ENCODE measurements at places on chromosomes 1 and 21. TPM values are rescaled to one million over a fixed set of nuclear protein-coding genes. Genes with fewer than 3 reads are reported as not detected.
A peak's percentile ranks its signal among the peaks of the same experiment; 100 is the strongest.

DNA sequence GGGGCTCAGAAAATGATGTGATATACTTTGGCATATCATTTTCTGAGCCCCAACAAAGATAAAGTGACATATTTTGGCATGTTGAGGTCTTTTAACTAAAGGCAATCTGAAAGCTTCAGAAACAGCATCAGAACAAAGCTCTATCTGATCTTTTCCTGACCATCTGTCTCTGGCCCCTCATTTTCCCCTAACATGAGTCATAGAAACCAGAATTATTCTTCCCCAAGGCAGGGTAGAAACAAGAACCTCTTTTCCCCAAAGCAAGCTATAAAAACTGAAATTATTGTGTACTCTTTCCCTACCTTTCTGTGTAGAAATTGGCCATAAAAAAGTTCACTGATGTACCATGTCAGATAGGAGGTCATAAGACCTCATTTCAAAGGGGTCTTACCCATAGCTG, 48.7 kb upstream of the PLA2G4A start:
- peaks cover 6% of the 10 kb centered on the region for H3K4me1 ChIP-seq
- H3K27me3 ChIP-seq = no peaks in the 10 kb centered on the region
- DNase-seq = no peak
- no peak overlapping the region for H3K4me3 ChIP-seq
- peaks cover 7% of the 10 kb centered on the region for H3K36me3 ChIP-seq

The SYTL1 gene
- total RNA-seq = 64.8 TPM

DNA sequence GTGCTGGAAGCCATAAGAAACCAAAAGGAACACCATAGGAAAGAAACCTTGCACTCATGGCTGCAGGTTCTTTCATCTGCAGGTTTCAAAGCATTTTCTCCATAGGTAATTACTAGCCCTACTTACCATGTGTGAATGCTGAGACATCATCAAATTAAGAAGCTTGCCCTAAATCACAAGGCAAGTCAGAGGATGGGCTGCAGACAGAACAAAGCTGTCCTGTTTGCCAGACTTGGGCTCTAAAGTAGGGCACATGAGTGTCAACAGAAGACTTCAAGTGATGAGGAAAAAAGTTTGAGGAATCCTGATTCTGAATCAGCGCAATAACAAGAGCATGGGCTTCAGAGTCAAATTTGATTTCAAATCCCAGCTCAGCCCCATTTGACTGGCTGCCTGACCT, 5.8 kb upstream of the EPS15 start:
- no peak overlapping the region for H3K4me3 ChIP-seq
- H3K27me3 ChIP-seq = no peaks in the 10 kb centered on the region
- no peak for DNase-seq
- H3K36me3 ChIP-seq = no peaks in the 10 kb centered on the region
- no peaks in the 10 kb centered on the region for H3K4me1 ChIP-seq

DNA sequence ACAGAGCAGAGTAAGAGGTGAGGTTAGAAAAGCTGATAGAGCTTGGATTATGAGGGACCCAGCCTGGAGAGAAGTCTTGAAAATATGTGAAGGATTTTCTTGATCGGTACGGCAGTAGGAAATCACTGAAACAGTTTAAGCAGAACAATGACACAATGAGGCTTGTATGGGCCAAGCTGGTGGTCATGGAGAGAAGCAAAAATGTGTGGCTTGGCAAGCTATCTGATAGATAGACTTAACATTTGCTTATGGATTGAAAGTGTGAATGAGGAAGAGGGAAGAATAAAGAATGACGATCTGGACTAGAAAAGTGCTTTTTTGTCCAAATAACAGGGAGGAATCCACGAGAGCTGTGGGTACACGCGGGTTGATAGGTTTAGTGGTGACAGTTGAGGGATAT, 15.4 kb upstream of the XPR1 start:
- no peak overlapping the region for H3K4me3 ChIP-seq
- no peak overlapping the region for H3K27ac ChIP-seq
- no peaks in the 10 kb centered on the region for H3K27me3 ChIP-seq
- no peaks in the 10 kb centered on the region for H3K36me3 ChIP-seq

DNA sequence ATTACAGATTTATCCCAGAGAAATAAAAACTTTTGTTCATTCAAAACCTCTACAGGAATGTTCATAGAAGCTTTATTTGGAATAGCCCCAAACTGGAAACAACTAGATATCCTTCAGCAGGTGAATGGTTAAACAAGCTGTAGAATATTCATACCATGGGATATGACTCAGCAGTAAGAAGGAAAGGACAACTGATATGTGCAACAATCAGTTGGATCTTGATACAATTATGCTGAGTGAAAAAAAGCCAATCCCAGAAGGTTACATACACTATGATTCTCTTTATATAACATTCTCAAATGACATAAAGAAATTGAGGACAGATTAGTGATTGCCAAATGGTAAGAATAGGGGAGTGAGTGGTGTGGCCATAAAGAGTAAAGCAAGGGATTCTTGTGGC, 376.7 kb downstream of the S1PR1 start:
- no peak overlapping the region for H3K4me3 ChIP-seq
- H3K4me1 ChIP-seq = no peaks in the 10 kb centered on the region
- DNase-seq = no peak
- H3K27me3 ChIP-seq = peaks cover 19% of the 10 kb centered on the region

GRCh38 chr1:56584910-56585528, 5.7 kb upstream of the PLPP3 start:
- no peaks in the 10 kb centered on the region for H3K36me3 ChIP-seq
- no peak overlapping the region for H3K27ac ChIP-seq
- H3K4me1 ChIP-seq = no peaks in the 10 kb centered on the region

GRCh38 chr1:17539477-17540254, at the start of gene ARHGEF10L:
ARHGEF10L (plus strand) TSS chr1:17539698; CDS start chr1:17580596, 40,898 bp downstream.
- H3K27ac ChIP-seq = peak within 1 kb of the TSS; percentile 94
- H3K4me1 ChIP-seq = peaks cover 5% of the 10 kb centered on the region
- no peaks in the 10 kb centered on the region for H3K27me3 ChIP-seq
- no peak for DNase-seq
- H3K4me3 ChIP-seq = peak within 1 kb of the TSS; percentile 86

DNA sequence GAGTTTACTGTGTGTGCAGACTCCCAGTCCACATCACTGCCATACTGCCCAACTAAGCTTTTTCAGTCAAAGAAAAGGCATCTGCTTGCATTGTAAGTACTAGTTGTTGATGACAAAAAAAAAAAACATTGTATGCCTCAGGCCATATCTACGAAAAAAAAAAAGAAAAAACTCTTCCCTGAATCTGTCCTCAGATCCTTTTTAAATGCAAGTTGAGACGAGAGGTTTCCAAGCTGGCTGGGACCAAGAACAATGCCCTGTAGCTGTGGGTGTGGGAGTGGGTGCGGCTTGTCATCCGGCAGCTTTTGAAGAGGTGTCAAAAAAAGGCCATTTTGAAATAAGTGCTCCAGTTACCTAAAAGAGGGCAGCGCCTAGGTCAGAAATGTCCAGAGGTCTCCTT, 29.2 kb upstream of the HHAT start:
- H3K4me3 ChIP-seq = no peak overlapping the region
- H3K4me1 ChIP-seq = peaks cover 12% of the 10 kb centered on the region
- peaks cover 28% of the 10 kb centered on the region for H3K27me3 ChIP-seq
- no peaks in the 10 kb centered on the region for H3K36me3 ChIP-seq

The MYBPH gene
- total RNA-seq = not detected

- peaks cover 11% of the 10 kb centered on the region for H3K4me1 ChIP-seq
- H3K4me3 ChIP-seq = no peak overlapping the region
- no peak overlapping the region for H3K27ac ChIP-seq
- no peak for DNase-seq
Measured at GRCh38 chr1:221644145-221644448, 97.8 kb downstream of the DUSP10 start.

DNA sequence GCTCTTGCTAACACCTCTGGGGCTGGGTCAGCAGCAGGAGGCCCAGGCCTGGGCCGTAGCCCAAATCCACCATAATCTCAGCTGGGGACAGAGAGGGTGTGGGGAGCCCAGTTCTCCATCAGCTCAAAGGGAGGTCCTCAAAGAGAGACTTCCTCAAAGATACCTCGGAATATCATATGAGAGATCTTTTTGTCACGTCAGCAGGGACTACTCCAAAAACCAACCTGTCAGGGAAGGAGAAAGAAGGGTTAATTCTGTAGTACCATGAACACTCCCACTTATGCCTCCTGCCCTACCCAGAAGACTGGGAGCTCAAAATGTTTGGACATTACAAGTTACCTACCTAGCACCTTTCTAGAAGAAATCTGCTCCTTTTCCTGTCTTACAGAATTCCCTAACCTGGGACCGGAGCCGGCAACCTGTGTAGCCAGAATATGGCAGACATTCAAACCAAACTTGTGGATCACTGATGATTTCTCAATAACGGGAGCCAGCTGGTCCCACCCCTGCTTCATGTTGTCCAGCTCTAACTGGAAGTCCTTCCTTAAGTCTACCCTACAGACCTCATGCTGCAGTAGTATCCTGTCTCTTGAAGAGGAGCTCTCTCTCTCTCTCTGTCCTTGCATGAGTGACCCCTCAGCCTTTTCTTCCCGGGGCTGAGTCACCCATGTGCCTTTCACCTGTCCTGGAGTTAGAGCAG, 4.8 kb downstream of the RSPO1 start:
- no peak overlapping the region for H3K27ac ChIP-seq
- DNase-seq = peak; percentile 9
- no peak overlapping the region for H3K4me3 ChIP-seq
- H3K4me1 ChIP-seq = peaks cover 4% of the 10 kb centered on the region
- H3K36me3 ChIP-seq = no peaks in the 10 kb centered on the region
- H3K27me3 ChIP-seq = peaks cover 80% of the 10 kb centered on the region

DNA sequence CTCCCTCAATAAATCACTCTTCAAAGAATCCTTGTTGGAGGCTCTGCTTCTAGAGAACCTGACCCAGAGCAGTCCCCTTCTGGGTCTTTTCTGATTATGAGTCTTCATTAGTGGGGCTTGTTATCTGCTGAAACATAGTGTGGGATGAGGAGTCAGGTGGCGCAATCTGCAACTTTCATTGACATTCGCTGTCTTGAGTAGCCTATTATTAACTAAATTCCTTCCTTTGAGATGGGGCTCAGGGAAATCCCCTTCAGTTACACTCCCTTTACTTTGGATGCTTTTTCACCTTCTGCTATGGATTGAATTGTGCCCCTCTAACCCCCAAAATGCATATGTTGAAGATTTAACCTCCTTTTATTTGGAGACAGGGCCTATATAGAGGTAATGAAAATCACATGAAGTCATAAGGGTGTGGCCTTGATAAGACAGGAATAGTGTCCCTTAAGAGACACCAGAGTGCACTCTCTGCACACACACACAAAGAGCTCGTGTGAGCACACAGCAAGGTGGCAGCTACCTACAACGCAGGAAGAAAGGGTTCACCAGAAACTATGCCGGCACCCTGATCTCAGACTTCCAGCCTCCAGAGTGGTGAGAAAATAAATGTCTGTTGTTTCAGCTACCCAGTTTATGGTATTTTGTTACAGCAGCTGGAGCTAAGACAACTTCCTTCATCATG, 19.5 kb downstream of the DIO1 start:
- no peaks in the 10 kb centered on the region for H3K27me3 ChIP-seq
- no peaks in the 10 kb centered on the region for H3K4me1 ChIP-seq
- no peak overlapping the region for H3K4me3 ChIP-seq

- no peak for DNase-seq
- H3K36me3 ChIP-seq = peaks cover 5% of the 10 kb centered on the region
- peak overlapping the region; percentile 71 for H3K27ac ChIP-seq
- H3K4me3 ChIP-seq = no peak overlapping the region
- no peaks in the 10 kb centered on the region for H3K27me3 ChIP-seq
Measured at GRCh38 chr1:24202987-24203386, 15.9 kb upstream of the IFNLR1 start.

DNA sequence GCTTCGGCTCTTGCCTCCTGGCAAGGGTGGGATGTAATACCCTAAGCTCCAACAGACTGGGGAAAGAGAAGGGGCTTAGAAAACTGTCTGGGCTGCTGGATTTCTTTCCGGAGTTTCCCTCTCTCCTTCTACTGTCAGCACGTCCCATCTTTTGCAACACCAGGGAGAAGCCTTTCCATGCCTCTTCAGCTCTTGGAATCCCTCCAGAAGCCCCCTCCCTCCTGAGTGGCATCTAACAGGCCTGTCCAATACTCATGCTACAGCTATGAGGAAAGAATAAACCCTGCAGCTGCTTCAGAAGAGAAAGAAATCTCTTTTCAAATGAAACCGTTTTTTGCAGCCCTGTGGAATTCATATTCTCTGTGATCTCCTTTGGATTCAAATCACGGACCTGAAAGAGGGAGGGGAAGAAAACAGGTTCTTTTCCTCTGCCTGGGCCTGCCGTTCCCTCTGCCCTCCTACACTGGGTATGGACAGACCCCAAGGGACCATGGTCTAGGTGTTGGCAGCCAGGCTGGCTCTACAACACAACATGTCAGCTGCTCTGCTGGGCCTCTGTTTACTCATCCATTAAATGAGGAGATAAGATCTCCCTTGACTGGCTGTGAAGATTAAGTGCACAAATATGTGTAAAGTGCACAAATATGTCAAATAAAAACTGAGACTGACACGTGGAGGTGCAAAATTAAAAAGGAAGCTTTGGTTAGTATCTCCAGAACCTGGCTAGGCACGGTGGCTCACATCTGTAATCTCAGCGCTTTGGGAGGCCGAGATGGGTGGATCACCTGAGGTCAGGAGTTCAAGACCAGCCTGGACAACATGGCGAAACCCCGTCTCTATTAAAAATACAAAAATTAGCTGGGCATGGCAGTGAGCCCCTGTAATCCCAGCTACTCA, 6.0 kb upstream of the CAPN2 start:
- H3K36me3 ChIP-seq = peaks cover 6% of the 10 kb centered on the region
- peaks cover 69% of the 10 kb centered on the region for H3K4me1 ChIP-seq
- no peaks in the 10 kb centered on the region for H3K27me3 ChIP-seq
- H3K4me3 ChIP-seq = peak overlapping the region; percentile 20

DNA sequence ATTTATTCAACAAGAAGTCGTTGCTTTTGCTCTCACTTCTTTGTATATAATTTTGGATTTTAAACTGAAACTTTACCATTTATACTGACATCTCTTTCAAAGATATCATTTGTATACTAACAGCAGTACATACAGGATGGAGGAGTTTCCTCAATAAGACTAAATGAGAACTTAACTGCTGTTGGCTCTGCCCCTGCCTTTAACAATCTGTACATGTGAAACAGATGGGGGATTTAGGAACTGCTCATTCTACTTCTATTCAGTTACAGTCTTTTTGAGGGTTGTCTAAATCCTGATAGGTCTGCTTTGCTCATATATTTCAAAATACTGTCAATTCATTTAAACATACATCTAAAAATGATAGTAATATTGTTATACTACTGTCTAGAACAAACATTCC, 663.2 kb downstream of the ADGRL2 start:
- no peaks in the 10 kb centered on the region for H3K36me3 ChIP-seq
- DNase-seq = no peak
- H3K27me3 ChIP-seq = no peaks in the 10 kb centered on the region
- H3K4me1 ChIP-seq = no peaks in the 10 kb centered on the region
- H3K27ac ChIP-seq = no peak overlapping the region

All from MCF 10A (cell line).